ENCODE measurements at places on chromosomes 7 and 10.
A peak's percentile ranks its signal among the peaks of the same experiment; 100 is the strongest.

DNA sequence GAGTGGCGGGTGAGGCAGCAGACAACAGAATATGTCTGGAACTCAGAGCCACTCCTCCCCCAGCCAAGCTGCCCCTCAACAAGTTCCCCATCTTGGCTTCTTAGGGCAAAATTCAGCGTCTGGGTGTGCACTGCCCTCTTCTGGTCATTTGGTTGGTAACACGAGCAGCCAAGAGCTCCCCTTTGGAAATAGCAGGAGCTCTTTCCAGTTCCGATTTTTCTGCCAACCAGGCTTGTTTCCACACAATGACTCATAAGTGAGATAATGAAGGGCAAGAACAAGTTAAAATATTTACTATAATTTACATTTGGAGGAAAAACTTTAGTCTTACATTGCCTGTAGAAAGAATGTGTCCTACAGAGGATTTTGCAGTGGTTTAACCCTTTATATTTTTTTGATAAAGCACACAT is 70.5 kb downstream of the ADCYAP1R1 start:
- DNase-seq = no peak

DNA sequence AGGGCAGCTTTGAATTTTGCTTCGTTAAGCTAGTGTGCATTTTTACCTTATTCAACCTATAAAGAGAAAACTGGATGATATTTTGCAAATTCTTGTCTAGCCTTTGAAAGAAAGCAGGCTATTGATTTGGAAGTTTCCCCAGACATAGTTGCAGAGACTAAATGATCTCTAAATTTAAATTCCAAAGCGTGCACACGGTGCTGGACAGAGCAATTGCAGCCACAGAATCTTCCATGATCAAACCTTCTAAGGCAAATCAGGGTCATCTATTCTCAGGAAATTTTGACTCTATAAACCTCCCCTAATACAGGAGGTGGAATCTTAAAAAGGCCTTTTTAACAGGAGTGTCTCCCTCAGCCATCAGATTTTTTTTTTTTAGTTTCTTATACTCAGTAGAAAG is 159.9 kb downstream of the MDFIC start:
- no peak for DNase-seq

DNA sequence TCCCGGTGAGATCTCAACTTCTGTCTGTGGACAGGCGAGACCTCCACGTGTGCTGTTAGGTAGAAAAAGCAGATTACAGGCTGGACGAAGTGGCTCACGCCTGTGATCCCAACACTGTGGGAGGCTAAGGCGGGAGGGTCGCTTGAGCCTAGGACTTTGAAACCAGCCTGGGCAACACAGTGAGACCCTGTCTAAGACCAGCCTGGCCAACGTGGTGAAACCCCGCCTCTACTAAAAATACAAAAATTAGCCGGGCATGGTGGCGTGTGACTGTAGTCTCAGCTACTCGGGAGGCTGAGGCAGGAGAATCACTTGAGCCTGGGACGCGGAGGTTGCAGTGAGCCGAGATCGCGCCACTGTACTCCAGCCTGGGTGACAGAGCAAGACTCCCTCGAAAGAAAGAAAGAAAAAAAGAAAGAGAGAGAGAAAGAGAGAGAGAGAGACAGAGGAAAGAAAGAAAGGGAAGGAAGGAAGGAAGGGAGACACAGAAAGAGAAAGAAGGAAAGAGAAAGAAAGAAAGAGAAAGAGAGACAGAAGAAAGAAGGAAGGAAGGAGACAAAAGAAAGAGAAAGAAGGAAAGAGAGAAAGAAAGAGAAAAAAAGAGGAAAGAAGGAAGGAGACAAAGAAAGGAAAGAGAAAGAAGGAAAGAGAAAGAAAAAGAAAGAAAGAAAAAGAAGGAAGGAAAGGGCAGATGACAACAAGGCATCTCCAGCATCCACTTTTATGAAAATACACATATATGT is 29.6 kb upstream of the SUN1 start:
- no peak for DNase-seq

- DNase-seq = no peak
These were observed 40.7 kb downstream of the GPRIN2 start for GRCh38 chr10:46515793-46516192.

- no peak for DNase-seq
These were observed 115.7 kb downstream of the OAT start for GRCh38 chr10:124302951-124303505.

DNA sequence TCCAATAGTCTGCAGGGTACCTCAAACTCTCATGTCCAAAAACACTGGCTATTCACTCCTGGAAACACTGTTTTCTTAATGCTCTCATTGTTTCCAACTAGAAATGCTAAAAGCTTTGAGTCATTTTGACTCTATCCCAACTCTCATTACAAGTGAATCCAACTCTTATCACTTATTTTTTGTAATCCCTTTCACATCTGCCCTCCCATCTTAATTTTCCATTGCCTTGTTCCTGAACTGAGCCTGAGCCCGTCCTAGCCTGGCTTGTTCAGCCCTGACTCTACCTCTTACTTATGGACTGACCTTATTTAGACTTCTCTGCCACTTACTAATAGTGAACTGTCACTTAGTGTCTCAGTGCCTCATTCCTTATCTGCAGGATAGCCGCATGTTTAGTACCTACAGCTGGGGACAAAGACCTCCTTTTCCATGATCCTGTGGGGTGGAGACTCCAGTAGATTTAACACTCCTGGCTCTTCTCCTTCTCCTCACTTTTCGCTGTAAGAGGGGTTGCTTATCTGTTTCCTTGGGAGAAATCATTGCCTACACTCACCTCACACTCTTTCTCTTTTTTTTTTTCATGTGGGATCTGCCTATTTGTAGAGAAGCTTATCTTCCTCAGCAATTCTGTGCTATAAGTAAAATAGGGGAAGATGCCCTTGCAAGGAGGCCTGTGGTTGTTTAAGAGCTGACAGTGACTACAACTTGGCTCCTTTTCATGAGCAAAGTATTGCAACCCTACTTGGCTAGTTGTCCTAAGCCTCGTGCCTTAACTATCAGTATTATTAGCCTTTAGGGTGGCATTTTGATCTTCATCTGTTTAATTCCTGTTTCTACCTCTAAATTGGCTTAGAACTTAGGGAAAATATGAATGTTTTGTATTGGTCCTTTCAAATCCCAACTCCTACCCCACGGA is 56.4 kb downstream of the SLC16A12 start:
- no peak for DNase-seq

GRCh38 chr7:87047-87446 is 105.3 kb upstream of the FAM20C start:
- no peak for DNase-seq

GRCh38 chr10:91590904-91591796 is 41.7 kb downstream of the PPP1R3C start:
- no peak for DNase-seq

- no peak for DNase-seq
These were observed 107.3 kb downstream of the ZMIZ1 start for GRCh38 chr10:79176052-79176501.

DNA sequence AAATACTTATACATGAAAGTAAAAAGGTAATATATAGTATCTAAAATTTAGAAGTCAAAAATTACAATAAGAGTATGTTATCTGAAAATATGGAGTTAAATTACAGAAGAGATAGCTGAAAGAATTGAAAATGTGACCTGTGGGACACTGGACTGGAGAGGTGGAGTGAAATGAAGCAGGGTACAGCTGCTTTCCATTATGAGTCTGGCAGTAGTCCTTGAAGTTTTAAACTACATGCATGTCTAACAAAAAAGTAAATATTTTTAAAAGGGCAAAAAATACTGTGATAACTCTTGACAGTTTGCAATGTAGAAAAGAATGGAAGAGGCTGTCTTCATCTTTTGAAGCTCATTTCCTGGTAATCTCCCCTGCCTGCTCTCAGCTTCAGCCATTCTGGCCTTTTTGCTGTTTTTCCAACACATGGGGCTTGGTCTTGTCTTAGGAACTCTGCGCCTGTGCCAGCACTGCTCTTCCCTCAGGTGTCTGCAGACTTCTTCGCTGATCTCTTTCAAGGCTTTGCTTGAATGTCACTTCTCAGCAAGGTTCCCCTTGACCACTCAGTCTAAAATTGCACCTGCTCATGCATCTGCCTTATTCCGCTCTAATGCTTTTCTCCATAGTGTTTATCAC is 36.9 kb downstream of the PTPRZ1 start:
- no peak for DNase-seq

DNA sequence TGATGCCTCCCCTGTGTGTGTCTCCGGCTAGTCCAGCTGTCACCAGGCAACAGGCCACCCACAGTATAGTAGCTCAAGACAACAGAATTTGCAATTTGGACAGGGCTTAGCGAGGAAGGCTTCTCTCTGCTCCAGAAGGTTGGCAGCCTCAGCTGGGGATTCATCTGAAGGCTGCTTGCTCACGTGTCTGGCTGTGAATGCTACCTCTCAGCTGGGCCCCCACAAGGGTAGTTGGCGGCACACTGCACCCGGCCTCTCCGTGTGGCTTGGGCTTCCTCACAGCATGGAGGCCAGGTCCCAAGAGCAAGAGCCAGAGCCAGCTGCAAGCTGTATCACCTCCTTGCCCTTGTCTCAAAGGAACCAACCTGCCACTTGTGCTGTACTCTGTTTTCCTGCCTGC is 19.2 kb downstream of the ECHDC3 start:
- no peak for DNase-seq

- DNase-seq = no peak
These were observed 89.8 kb upstream of the PPP2R2D start for GRCh38 chr10:131810805-131811629.

DNA sequence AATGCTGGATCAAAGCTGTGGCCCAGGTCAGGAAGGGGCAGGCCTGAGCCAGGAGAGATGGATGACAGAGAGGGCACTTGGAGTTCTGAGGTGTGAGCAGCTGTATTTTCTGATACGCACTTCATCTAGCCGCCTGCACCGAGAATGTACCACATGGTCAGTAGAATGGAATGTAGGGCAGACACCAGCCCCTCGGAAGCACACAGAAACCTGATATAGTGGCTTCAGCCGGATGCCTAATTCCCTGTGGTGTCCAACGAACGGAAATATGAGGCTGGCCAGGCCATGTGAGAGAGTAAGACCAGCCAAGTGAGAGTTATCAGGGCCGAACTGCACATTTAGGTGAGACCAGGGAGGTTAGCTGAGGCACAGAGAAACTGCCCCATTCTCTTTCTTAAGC is 46.7 kb upstream of the PLCE1 start:
- DNase-seq = no peak

- DNase-seq = no peak
These were observed 107.3 kb downstream of the SMURF1 start for GRCh38 chr7:99036546-99037111.

GRCh38 chr10:42935466-42935865 is 141.4 kb upstream of the RET start:
- DNase-seq = no peak

DNA sequence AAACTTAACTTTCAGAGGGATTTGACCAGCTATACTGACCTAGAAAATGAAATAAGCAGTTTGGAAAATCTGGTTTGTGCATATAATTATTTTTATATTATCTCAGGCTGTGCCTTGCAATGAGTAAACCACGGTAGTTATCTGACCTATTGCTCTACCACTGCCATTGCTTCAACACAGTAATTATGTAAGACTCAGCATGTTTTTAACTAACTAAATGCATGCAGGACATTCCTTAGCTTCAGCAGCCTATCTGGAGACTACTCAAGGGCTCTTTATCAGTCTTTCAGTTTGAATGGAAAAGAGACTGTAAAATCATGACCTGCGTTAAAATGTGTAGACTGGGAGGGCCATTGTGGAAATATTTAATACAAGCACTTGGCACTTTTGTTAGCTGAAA is 22.5 kb downstream of the CHN2 start:
- DNase-seq = no peak

- no peak for DNase-seq
These were observed 27.3 kb downstream of the UBE2H start for GRCh38 chr7:129925416-129926002.

GRCh38 chr7:68518060-68518459 is 1080.2 kb upstream of the AUTS2 start:
- DNase-seq = no peak

- DNase-seq = peak; percentile 76
These were observed 7.9 kb downstream of the MTURN start for GRCh38 chr7:30142710-30143109.

GRCh38 chr10:36036137-36036536 is 394.0 kb upstream of the FZD8 start:
- no peak for DNase-seq

DNA sequence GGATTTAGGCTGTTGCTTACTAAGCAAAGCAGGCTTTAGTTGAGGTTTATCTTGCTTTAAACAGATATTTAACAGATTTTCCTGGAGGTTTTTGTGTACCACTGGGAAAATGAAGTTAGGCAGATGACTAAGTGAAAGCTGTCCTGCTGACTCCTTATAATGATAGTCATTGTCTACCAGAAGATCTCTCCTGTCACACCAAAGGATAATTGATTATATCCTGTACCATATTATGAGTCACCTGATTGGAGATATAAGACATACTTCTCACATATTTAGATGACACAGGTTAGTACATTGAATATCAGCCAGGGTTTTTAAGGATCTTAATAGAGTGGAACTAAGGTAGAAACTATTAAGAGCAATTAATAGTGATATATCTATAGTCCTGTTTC is 68.4 kb downstream of the PTEN start:
- DNase-seq = no peak

GRCh38 chr10:111146025-111146640 is 69.3 kb downstream of the ADRA2A start:
- DNase-seq = no peak

GRCh38 chr10:13298748-13299436 is 972 bp downstream of the PHYH start:
- DNase-seq = no peak

- DNase-seq = no peak
These were observed 282.7 kb upstream of the ZNF32 start for GRCh38 chr10:43931308-43931930.

GRCh38 chr7:100818366-100818765 is 9.0 kb downstream of the EPHB4 start:
- no peak for DNase-seq

DNA sequence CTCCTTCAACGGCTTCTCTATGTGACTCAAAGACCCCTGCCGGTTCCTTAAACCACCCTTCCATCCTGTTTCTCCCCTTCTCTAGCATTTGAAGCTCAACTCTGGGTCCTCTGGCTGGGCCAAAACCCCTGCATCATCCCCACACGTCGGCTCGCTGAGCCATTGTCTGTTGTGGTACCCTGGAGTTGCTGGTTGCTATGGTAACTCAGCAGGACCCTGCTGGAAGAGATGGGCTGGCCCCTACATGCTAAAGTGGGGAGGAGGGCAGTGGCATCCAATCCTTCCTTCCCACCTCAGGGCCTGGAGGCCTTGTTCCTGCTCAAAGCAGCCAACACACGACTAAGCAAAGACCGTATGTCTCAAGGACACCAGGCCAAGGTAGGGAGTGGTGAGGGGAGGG is 452.5 kb downstream of the PLXNA4 start:
- no peak for DNase-seq

- peak; percentile 66 for DNase-seq
These were observed 2.0 kb upstream of the TNRC18 start for GRCh38 chr7:5425507-5426225.

- no peak for DNase-seq
These were observed 14.4 kb upstream of the CRYGN start for GRCh38 chr7:151454305-151454704.

DNA sequence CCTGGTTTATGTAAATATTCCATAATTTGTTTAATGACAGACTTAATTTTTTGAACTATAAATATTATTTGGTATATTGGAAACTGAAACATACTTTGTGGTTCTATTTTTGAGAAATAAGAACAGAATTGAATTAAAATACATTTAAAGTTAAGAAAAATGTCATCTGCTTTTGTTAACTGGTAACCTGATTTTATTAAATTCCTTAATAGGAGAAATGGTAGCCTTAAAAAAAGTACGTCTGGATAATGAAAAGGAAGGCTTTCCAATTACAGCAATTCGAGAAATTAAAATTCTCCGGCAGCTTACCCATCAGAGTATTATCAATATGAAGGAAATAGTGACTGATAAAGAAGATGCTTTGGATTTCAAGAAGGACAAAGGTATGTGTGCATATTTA is 51.6 kb downstream of the CDK13 start:
- DNase-seq = no peak
